Astrocyte (in vitro differentiated cells and primary cell): ENCODE measurements at places on chromosomes 1 and 21. TPM values are rescaled to one million over a fixed set of nuclear protein-coding genes. Genes with fewer than 3 reads are reported as not detected.

DNA sequence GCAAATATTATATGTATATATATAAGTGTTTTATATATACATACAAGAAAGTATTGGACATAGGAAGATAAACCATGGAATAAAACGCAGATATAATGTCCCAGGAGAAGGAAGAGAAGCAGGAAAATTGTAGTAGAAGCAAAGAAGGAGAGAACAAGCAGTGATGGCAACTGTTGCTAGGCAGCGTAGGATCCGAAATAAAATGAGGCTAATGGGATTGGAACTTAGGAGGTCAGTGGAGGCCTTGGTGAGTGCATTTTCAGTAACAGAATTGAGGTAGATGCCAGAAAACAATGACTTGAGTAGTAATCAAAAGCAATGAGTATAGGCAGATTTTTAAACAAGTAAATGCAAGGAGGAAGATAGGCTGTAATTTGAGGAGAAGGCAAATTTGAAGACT, 265.8 kb downstream of the LRRC7 start:
- H3K36me3 ChIP-seq = no peaks in the 10 kb centered on the region
- H3K4me1 ChIP-seq = no peaks in the 10 kb centered on the region
- no peak overlapping the region for H3K4me3 ChIP-seq
- DNase-seq = no peak
- no peaks in the 10 kb centered on the region for H3K27me3 ChIP-seq

The RNU1-4 gene
- 1,356 and 1,553 TPM in 2 replicates for total RNA-seq

DNA sequence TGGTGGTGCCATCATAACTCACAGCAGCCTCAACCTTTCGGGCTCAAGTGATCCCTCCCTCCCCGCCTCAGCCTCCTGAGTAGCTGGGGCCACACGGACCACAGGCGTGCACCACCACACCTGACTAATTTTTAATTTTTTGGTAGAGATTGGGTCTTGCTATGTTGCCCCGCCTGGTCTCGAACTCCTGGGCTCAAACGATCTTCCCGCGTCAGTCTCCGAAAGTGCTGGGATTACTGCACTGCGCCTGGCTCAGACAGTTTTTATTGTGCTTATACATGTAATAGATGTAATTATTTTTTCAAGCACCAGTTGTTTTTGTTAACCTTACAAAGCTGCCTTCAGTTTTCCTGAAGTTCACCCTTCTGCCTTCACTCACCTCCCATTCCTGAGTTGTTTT, 38.0 kb upstream of the HMGN1 start:
- peaks cover 21% of the 10 kb centered on the region for H3K4me1 ChIP-seq
- no peak for DNase-seq
- peaks cover 2% of the 10 kb centered on the region for H3K36me3 ChIP-seq
- H3K27ac ChIP-seq = peak overlapping the region; percentile 26
- H3K4me3 ChIP-seq = peak overlapping the region; percentile 51

DNA sequence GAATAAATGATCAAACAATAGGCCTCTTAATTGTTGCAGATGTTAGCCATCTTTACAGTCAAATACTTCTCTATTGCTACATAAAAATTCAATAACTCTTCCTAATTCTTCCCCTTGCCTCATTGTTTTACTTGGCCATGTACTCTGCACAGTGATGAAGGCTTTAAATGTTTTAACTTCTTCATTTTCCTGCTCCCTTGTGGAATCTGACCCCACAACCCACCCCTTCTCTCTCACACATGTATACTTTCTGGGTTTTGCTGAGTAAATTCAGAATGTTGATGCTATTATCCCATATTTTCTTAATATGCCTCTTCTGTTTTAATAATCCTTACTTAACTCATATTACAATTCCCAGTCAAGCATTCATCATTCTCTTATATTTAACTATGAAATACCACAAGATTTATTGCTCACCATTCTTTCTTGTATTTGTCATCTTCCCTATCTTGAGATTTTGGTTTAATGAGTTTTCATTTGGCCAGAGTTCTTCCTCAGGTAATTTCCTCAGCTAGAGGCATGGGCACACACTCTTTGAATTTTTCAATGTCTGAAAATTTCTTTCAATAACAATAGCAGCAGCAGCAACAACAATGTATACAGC, 327.8 kb upstream of the USP24 start:
- no peaks in the 10 kb centered on the region for H3K27me3 ChIP-seq
- DNase-seq = peak; percentile 91
- peak overlapping the region; percentile 48 for H3K27ac ChIP-seq
- H3K36me3 ChIP-seq = no peaks in the 10 kb centered on the region
- H3K4me3 ChIP-seq = no peak overlapping the region

DNA sequence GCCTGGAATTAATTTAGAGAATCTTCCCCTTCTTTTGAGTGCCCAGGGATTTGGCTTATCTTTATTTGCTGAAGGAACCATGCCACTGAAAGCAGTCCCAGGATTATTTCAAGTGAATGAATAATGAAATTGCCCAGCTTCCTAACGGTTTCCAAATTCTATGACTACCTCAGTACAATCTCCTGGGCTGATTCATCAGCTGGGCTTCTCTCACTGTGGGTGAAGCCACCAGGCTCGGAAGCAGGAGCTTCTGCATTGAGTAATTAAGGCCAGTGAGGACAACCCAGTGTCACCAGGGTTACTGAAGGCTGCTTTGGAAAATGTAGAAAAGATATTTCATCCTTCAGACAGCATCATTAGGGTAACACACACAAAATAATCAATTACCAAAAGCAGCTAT, 169.8 kb downstream of the DAB1 start:
- H3K36me3 ChIP-seq = no peaks in the 10 kb centered on the region
- H3K27me3 ChIP-seq = no peaks in the 10 kb centered on the region
- no peak overlapping the region for H3K4me3 ChIP-seq
- DNase-seq = peak; percentile 41

DNA sequence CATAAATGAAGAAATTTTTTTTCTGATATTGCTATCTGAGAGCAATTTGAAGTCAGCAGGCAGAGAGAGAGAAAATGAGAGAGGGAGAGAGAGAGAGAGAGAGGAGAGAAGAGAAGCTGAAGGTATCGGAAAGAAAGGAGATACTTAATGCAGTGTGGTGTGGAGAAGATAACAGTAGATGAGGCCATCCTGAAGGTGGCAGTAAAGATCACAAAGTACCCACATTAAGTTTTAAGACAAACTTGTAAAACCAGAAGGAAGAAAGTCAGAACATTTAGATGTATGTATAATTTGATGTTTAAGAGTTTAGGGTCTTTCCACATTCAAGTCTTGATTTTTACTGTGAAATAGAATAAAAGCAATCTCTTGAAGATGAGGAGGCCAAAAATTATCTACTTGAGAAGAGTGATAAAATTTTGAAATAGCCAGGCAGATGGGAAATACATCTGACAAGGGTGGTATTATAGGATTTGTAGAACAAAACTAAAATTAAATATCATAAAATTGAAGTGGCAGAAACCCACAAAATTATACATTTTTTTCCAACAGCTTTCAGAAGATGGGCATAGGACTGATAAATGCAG, 1753.4 kb downstream of the MRPL39 start:
- no peak overlapping the region for H3K27ac ChIP-seq
- DNase-seq = no peak
- H3K4me3 ChIP-seq = no peak overlapping the region
- H3K27me3 ChIP-seq = no peaks in the 10 kb centered on the region

The SMCP gene
- not detected in 2 replicates for total RNA-seq

DNA sequence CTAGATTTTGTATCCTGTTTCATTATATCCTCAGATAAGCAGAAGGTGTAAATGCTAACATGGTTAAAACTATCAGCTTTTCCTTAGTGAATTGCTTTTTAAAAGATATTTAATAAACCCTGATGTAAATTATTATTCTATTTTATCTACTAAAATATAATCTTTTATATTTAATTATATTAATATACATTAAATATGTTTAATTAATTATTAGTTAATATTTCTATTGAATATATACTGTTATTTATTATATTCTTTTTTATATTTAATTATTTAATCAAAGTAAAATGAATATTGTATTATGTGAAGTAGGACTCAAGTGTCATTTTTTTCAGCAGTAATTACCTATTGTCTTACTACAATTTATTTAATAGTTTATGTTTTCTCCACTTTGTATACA, 179.7 kb upstream of the ADGRL4 start:
- H3K27ac ChIP-seq = no peak overlapping the region
- H3K4me3 ChIP-seq = no peak overlapping the region
- no peaks in the 10 kb centered on the region for H3K4me1 ChIP-seq
- H3K36me3 ChIP-seq = no peaks in the 10 kb centered on the region

DNA sequence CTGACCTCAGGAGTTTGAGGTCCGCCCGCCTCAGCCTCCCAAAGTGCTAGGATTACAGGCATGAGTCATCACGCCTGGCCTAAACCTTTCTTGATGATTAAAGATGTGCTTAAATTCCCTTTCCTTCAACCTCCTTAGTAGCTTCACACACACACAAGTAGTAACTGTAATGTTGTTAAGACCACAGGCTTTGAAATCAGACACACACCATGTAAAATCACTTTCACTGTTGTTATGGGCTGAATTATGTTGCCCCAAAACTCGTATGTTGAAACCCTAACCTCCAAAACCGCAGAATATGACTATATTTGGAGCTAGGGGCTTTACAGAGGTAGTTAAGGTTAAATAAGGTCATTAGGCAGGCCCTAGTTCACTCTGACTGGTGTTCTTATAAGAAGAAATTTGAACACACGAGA, 180.2 kb downstream of the NR5A2 start:
- no peak overlapping the region for H3K27ac ChIP-seq
- H3K4me1 ChIP-seq = peaks cover 3% of the 10 kb centered on the region
- no peaks in the 10 kb centered on the region for H3K36me3 ChIP-seq
- H3K4me3 ChIP-seq = no peak overlapping the region
- H3K27me3 ChIP-seq = no peaks in the 10 kb centered on the region

The TMPRSS15 gene
- total RNA-seq = not detected in 2 replicates

- no peak for DNase-seq
- H3K4me1 ChIP-seq = no peaks in the 10 kb centered on the region
- no peaks in the 10 kb centered on the region for H3K27me3 ChIP-seq
- no peak overlapping the region for H3K4me3 ChIP-seq
- no peak overlapping the region for H3K27ac ChIP-seq
Measured at GRCh38 chr1:234231061-234231892, 142.0 kb upstream of the COA6 start.

The GPX7 gene
- total RNA-seq = 4.2 and 5.7 TPM in 2 replicates

GRCh38 chr1:163789911-163790310, 468.2 kb downstream of the NUF2 start:
- H3K4me3 ChIP-seq = no peak overlapping the region
- no peaks in the 10 kb centered on the region for H3K36me3 ChIP-seq
- H3K27ac ChIP-seq = no peak overlapping the region
- no peaks in the 10 kb centered on the region for H3K4me1 ChIP-seq

- peaks cover 45% of the 10 kb centered on the region for H3K4me1 ChIP-seq
- H3K36me3 ChIP-seq = no peaks in the 10 kb centered on the region
- no peak for DNase-seq
- no peaks in the 10 kb centered on the region for H3K27me3 ChIP-seq
Measured at GRCh38 chr1:117826119-117826518, 103.3 kb downstream of the GDAP2 start.
